ENCODE measurements at places on chromosomes 6 and 20.

DNA sequence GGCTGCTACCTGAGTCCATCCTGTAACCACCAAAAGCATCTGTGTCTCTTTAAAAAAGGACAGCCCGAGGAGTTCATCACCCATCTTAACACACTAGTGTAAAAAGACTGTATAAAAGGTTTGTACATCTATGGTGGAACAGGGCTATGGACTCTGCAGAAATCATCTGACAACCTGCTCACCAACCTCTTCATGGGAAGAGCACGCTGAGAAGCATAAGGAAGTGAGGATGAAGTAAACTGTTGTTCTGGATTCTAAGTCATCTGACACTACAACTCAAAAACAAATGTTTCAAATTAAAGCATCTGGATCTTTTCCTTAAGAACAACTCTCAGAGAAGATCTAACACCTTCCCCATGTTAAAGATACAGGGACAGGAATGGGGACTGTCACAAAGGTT is 5.4 kb downstream of the IFNGR1 start:
- DNase-seq, result no peak

- no peak for DNase-seq
Observed at GRCh38 chr6:139846538-139847456, 472.3 kb upstream of the CITED2 start.

- DNase-seq, result peak; percentile 45
Observed at GRCh38 chr20:62602550-62602949, 39.8 kb upstream of the SLCO4A1 start.

- no peak for DNase-seq
Observed at GRCh38 chr6:39008737-39009136, 39.8 kb upstream of the GLP1R start.

DNA sequence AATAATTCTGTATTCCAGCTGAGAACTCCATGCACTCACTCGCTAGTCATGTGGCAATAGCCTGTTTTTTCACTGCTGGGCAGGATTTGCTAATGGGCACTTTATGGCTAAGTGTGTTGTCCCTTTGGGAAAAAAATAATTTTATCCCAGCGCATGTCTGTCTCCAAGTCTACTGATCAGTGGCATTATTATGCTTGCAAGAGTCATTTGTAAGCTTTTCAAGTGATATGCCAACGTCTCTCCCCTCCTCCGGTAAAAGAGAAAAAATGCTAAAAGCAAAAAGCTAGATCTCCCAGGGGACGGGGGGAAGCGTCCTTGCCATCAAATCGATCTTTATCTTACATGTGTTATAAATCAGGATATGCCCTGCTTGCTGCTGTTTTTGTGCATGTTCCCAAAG is 407.7 kb downstream of the CDH26 start:
- no peak for DNase-seq

DNA sequence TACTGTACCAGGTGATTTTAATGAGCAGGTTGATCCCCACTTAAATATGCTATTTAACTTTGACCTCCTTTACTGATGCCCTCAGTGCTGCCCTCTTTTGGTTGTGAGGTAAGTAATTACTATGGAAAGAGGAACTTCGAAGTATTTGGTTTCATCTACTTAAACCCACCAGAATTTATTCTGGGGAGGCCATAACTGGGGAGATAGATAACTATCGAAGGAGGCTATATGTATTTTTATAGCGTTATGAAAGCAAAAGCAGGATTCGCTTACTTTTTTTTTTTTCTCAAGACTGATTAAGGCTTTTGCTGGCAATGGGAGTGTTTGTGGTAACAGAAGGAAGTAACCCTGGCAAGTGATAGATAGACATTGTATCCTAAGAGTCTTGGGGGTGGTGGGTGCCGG is 168.9 kb upstream of the CENPW start:
- no peak for DNase-seq

- no peak for DNase-seq
Observed at GRCh38 chr6:146200176-146200575, 171.3 kb downstream of the GRM1 start.

DNA sequence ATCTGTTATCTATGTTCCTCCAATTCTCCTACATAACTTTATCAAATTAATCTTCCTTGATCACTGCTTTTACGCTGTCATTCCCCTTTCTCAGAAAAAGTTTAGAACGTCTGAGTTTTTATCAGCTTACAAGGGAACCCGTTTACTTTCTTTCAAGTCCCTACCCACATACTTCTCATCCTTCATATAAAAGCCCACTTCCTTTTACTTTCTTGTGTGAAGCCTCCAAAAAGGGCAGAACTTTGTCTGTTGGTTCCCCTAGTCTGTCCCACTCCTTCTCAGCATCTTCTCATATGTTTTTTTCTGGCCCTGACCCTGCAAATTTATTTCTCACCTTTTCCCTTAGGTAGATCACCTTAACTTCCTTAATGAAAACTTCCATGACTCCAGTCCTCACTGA is 106.1 kb downstream of the TFAP2B start:
- no peak for DNase-seq

- no peak for DNase-seq
Observed at GRCh38 chr6:52820198-52820597, 16.6 kb upstream of the GSTA1 start.

- DNase-seq, result no peak
Observed at GRCh38 chr6:128347123-128347522, 173.3 kb downstream of the PTPRK start.

DNA sequence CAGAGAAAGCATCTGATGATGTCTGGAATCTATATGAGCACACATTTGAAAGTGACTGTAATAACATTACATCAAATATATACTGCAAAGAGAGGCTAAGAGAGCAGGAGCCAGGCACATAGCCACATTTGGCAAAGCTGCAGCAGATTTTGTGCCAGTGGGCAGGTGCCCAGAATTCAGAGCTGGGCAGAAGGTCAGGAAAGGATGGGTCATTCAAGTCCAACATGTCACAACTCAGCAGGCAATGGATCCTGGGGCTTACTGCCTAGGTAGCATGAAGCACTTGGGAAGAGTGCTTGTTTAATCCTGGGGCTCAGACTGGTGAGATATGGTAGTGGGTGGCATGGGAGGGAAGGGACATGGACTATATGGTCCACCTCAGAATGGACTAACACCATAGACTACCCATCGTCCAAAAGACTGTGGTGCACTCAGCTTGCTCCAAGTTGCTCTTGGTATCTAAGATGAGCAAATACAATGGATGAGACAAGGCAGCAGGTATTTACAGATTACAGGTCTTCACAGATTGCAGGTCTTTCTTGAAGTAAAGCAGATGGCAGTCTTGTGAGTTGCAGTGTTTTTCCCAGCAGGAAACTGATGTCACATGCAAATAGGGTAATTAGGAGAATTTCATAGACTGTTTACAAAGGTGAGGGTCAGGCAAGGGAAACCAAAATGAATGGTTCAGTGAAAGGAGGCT is 31.2 kb upstream of the SHLD1 start:
- DNase-seq, result no peak

DNA sequence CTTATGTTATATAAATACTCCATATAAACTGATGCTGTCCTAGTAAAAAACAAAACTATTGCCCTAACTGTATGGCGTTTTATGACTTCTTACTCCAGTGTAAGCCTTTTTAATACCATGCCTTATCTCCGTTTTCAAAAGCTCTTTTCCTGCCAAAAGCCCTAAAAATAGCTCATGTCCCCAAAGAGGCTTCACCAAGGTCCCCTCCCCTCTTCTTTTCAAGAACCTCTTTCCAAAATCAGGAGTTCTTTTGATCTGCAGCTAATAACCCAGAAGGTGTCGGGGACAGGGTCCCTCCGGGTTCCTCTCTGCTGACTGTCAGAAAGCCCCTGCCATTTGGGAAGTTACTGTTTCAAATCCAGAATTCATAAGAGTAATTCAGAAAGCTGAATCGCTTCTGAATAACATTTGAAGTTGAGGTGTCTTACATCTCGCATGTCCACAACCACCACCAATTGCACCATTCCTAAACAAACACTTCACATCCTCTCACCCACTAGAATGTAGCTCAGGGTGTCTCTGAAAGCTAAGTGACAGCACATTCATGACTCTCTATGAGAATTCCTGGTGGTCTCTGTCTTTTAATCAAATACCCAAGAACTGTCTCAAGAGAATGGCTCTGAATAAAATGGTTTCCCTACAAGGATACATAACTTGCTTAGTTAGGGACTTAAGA is 13.3 kb downstream of the TASP1 start:
- no peak for DNase-seq

- no peak for DNase-seq
Observed at GRCh38 chr6:158414851-158415262, 102.6 kb downstream of the TULP4 start.

GRCh38 chr20:7392542-7393206 is 547.6 kb downstream of the HAO1 start:
- no peak for DNase-seq

- DNase-seq, result no peak
Observed at GRCh38 chr6:155132617-155133016, 131.2 kb upstream of the CLDN20 start.

DNA sequence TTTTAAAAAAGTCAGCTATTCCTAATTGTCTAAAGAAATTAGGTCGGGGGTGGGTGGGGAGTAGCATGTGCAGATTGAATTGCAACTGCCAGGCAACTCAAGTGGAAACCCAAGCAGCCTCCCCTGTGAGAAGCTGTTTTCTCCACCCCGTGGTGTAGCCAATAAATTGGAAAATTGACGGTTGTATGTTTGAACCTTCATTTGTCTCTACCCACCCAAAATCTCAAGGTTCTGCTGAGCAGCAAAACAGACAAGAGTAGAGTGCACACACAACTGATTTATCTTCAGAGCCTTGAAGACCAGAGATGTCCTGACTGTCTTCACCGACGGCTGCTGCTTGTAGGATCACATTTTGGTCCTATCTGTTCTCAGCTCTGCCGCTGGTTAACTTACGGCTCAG is 88.5 kb downstream of the DTD1 start:
- no peak for DNase-seq

DNA sequence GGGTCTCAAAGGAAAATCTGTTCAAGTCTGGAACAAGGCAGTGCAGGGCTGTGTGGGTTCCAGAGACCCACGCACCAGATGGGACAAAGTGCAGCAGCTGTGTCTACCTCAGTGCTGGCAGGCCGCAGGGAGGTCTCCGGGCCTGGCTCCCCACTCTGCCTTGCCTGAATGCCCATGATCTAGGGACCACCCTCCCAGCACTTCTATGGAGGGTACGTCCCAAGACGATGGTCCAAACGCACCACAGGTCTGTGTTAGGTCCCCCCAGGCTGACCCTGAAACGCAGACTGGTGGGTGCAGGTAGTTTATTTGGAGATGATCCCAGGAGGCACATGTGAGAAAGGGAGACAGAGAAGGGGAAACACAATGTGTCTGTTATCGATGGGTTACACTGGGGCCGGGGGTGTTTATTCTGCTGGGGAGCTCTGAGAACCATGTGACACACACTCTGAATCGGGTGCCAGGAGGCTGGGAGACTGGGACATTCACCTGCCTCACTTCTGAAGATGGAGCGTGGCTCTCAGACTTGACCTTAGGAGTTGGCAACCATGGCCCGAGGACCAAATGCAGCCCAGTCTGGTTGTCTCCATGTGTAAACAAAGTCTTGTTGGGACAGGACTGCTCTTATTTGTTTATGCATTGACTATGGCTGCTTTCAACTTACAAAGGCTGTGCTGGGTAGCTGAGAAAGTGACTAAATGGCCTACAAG is 21.7 kb downstream of the CST9L start:
- DNase-seq, result no peak

DNA sequence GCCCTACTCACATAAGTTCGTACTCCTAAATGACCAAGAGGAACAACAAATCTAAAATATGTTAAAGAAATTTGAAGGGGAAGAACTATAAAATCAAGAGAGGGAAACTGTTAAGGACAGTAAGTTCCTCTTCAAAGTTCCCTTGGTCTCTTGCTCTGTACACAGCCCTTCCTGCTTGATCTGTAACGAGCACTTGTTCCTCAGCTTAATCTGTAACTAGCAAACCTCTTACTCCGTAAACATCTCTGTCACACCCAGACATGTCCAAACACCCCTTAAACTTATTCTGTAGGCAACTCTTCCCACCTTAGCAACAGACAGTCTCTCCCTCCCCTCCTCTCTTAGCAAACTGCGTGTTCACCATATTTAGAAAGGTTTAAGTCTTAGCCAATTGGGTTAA is 29.9 kb downstream of the PLN start:
- no peak for DNase-seq

DNA sequence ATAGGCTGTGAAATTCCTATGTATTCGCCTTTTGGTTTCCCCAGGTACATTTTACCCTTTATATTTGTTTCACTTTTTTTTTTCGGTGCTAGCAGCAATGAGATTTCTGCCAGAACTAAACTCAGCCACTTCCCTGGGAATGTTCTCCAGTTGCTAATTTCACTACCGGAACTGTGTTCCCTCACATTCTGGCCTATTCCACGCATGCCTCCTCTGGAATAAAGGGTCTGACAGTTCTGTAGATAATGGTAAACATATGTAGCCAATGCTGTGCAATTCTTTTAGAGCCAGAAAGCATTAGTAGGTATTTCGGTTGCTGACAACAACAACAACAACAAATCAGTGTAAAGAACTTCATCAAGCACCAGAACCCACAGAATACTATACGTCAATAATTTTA is 96.1 kb upstream of the TBX18 start:
- DNase-seq, result no peak

DNA sequence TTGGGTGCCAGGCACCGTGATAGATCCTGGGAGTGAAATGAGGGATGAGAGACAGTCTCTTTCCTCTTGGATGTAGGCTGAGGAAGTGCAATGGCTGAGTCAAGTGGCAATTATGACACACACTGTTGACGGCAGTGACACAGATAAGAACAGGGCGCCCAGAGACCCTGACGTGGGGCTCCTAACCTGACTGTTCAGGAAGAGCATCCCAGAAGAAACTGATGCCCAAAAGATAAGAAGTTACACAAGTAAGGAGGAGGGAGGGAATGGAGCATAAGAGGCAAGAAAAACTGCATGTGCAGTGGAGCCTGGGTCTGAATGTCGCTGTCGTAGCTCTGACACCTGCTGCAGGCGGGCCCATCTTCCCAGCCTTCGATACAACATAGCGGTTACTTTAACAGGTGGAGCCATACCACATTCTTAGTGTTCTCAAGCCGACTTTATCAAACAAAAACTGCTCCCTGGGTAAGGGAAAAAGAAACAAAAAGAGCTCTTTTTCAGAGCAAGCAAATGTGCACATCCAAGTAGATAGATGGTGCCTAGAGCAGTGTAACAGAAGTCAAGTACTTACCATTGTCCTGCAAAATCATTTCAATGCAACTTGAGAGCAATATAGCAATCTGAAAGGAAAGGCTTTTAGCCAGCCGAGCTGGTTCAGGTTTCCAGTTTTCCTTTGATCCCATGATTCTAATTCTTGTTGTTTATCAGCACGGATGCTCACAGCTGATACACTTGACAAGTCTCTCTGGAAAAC is 463.9 kb upstream of the JARID2 start:
- DNase-seq, result no peak

DNA sequence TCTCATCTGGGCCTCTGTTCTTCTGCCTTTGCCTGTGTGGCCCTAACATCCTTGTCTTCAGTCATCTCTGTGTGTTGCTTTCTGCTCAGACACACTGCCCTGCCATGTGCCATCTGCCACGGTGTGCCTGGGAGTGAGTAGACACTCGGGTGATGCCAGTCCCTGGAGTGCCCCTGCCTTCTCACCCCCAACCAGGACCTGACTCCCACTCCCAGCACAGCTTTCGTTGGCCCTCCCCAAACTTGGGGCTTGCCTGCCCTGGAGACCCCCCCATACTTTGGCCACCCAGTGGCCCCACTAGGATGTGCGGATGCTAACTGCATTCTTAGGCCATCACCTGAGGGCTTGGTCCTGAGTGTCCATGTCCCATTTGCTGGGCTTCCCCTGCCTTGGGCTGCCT is 76.4 kb upstream of the SCP2D1 start:
- DNase-seq, result no peak

Data from activated CD8-positive, alpha-beta memory T cell treated with anti-CD3 and anti-CD28 coated beads, Interleukin-2, amount 50 U/mL, for 4 hours (primary cell).